ENCODE measurements at places on chromosomes 2 and 18.

DNA sequence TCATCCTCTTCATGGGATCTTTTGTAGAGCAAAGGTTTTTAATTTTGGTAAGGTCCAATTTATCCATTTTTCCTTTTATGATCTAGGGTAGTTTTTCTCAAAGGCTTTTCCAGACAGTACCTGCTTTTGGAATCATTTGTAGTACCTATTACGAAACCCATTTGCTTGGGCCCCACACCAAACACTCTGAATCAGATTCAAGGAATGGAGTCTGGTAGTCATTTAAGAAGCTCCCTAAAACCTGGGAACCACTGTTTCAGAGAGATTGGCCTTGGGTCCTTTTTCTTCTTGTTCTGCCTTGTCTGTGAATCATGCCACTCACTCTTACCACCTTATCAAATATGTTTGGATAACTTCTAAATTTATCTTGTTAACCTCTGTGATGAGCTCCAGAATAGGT, 40.3 kb downstream of the OSBPL6 start:
- DNase-seq, result no peak

DNA sequence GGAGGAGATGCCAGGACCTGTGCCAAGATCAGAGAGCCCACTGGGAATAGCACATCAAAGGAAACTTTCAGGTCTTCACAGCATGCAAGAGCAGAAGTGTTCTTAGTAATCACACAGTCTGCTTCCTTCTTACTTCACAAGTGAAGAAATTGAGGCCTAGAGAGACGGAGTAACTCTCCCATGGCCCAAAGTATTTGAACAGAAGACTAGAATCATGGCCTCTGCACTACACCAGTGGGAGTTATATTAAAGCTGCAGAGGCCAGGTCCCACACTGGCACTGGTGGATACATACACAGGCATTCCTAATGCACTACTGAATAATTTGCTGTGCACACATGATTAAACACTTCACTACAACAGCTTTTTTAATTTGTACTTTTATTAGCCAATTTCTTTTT, 107.6 kb upstream of the RMP24 start:
- DNase-seq, result no peak

DNA sequence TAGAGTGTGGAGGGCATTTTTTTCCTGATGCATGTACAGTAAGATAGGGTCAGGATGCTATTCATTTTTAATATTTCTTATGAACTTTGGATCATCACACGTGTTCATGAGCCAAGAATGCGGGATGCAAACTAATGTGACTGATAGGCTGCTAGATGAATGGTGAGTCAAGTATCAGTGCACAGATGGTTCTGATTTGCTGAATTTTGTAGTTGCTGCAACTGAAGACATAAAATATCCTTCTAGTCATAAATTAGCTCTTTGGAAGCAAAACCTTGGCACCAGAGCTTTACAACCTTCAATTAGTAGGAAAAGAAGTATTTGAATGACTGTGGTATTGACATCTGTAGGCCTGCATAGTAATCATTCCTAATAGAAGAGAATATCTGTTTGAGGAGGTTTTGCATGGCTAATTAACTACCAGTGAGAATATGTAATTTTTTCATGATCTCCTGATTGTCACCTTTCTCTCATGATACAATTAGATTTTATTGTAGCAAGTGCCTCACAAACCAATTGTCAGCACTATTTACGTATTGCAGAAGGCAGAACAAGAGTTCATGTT, 94.0 kb downstream of the VRK2 start:
- no peak for DNase-seq

DNA sequence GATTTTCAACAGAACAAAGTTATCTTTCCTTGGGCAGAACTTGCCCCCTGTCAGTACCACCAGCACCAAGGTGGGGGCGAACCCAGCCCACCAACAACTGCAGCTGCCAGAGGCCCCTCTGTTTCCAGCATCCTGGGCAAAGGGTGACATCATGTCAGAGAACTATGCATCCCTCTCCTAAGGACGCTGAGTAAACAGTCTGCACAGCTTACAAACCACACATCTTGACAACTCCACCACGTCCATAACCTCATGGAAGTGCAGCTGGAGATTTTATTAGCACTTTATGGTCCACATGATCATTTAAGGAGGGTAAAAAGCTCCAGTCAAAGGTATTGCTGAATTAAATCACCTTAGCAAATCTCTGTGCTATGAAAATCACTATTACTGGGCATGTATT, 40.4 kb downstream of the PIEZO2 start:
- DNase-seq, result no peak

- DNase-seq, result no peak
Measured at GRCh38 chr2:177400337-177400923, 7.9 kb downstream of the AGPS start.

DNA sequence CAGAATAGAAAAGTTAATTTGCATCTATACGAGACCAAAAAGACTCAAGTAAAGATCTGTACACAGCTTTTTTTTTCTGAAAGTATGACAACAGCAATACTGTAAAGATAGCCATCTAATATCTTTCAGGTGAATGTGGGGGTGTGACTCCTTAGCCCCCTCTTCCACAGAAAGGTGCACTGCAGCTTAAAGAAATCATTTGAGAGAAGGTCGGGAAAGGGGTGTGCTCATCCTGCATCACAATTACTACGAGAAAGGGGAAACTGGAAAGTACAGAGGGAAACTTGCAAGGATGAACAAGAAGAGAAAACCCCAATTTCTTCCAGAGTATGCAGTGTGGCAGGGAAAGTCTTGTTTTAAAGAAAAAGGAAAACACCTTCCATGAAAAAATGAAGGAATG, 255.6 kb downstream of the CCDC178 start:
- DNase-seq, result no peak

DNA sequence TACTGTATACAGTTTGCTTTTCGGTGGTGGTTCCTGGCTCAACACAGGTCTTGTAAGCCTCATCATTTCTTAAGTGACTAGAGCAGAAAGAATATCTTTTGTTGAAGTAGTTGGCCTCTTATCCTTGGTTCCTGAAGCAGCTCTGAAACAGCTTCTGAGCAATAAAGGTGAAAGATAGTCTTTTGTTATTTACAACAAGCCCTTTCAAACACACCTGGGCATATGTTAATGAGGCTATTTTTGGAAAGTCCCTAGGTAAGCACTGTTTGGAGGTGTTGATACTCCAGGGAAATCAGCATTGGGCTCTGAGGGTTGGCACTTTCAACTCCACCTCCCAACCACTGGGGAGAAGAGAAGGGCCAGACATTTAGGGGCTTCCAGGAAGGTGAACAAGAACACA, 211.0 kb downstream of the MCFD2 start:
- DNase-seq, result no peak

DNA sequence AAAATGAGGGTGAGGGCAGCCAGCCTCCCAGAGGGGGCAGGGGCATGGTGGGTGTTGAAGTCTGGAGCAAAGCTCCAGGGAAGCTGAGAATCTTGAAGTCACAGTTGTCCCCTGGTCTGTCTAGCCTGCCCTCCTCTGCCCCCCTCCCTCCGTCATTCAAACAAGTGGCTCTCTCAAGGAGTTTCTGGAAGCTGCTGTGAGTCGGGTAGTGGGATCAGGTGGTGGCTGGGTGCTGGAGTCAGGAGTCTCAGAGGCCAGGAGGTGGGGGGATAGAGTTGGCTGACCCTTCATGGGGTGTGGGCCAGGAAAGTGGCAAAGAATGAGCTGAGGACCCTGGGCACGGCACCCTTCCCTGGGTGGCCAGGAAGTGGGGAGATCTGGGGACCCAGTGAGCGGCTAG, 495 bp upstream of the ASIC4 start:
- no peak for DNase-seq

DNA sequence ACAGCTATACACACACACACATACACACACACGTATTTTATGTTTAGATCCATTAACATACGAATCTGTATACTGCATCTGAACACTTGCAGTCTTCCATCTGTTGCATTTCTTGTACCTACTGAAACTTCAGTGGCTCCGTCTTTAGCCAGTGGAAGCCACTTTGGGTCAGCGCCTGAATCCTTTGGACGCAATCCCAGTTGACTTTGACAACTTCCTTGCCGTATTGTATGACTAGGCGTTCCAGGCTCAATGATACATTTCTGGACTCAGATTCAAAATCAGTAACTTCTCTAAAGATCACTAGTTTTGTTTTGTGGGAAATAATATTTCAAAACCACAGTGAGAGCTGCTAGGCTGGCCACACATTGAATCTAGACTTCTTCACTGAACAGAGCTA, 101.5 kb upstream of the GPC1 start:
- no peak for DNase-seq

GRCh38 chr2:128721096-128721495, 402.4 kb upstream of the HS6ST1 start:
- no peak for DNase-seq

- DNase-seq, result no peak
Measured at GRCh38 chr2:189542145-189542882, 38.3 kb downstream of the SLC40A1 start.

DNA sequence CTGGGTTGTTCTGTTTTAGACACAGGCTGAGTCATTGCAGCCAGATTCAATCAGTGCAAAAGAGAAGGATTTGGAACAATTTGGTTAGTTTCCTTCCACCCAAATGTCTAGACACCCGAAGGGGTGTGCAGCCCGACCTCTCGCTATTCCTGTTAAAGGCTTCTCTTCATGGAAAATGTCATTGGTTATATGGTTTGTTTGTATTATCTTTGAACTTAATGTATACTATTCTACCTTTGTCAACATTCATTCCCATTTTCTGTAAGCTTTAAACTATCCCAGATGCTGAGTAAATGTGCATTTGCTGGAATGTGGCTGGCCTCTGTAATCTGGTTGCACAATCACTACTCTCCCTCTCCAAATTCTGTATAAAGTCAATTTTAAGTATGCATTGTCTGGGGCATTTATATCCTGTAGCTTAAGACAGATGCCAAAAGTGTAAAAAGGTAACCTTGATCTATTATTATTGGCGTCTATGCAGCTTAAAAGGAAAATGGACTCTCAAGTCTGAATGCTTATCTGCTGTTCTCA, 80.4 kb upstream of the RND3 start:
- DNase-seq, result no peak

- no peak for DNase-seq
Measured at GRCh38 chr18:39340418-39340817, 1774.8 kb upstream of the CELF4 start.

- DNase-seq, result no peak
Measured at GRCh38 chr2:30649278-30649677, 158.0 kb downstream of the CAPN13 start.

- DNase-seq, result no peak
Measured at GRCh38 chr2:238854699-238855229, 6.9 kb downstream of the TWIST2 start.

GRCh38 chr2:37477921-37478320, 133.5 kb downstream of the QPCT start:
- DNase-seq, result no peak

GRCh38 chr2:209029249-209029648, 394.6 kb upstream of the MAP2 start:
- DNase-seq, result no peak

- no peak for DNase-seq
Measured at GRCh38 chr18:40939656-40940515, 1015.1 kb upstream of the PIK3C3 start.

GRCh38 chr2:229370509-229370908, 99.4 kb upstream of the PID1 start:
- no peak for DNase-seq

- DNase-seq, result no peak
Measured at GRCh38 chr2:168978461-168978861, 52.7 kb downstream of the ABCB11 start.

DNA sequence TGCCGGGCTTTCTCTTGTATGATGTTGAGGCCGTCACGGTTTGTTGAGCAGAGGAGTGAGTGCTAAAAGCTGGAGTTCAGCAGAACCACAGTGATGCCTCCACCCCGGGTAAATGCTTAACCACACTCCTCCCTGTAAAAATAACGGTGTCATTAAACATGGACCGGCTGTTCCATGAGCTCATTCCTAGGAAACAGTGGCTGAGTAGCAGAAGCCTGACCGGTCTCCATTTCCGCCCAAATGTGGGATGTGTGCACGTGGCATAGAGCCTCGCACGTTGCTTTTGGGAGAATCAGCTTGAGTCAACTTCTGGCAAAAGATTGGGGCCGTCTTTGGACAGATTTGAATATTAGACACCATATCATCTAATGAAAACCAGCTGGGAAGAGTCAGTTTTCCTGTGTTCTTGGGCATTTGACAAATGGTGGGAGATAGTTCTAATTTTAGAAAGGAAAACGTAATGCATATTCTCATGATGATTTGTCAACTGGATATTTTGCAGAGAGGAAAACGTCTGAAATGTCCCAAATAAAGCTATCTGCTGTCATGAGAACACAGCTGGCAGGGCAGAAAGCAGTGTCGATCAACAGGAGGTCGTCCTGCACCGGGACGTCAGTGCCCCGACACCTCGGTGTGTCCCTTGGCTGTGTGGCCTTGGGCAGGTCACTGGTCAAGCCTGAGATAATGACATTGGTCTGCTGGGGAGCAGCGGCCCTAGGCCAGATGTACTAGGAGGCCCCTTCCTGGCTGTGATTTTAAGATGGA, 42.4 kb downstream of the LRRFIP1 start:
- DNase-seq, result peak; percentile 56

GRCh38 chr2:80303006-80303908, 1.3 kb downstream of the LRRTM1 start:
- no peak for DNase-seq

DNA sequence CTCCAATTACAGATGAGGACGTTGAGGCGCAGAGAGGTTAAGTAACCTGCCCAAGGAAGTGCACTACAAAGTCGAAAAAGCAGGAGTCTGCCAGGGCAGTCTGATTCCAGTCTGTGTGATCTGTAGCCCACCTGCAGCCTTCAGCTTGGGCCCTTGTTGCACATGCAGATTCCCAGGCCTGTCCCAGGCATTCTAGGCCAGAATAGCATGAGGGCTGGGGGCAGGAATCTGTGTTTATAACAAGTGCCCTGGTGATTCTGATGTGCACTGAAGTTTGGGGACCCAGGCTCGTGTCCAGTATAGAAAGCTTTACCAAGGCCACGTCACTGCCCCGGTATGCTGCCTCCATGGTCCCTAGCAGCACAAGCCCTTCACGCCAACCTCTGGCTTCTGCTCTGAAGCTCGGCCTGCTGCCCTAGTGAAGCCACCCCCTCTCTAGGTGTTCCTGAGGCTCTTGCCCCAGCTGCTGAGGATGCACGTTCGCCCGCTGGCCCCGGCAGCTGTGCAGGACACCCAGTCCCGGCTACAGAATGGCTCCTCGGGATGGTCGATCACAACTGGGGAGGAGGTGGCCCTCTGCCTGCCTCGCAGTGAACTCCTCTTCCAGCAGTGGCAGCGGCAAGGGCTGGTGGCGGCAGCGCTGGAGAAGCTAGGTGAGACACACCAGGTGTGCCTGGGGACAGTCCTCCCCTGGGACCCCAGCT, 4.6 kb downstream of the CHRNG start:
- DNase-seq, result no peak
